ENCODE measurements at places on chromosomes 5 and 9.

GRCh38 chr9:114611516-114612271, 603 bp downstream of the TMEM268 start:
- peak; percentile 84 for DNase-seq

DNA sequence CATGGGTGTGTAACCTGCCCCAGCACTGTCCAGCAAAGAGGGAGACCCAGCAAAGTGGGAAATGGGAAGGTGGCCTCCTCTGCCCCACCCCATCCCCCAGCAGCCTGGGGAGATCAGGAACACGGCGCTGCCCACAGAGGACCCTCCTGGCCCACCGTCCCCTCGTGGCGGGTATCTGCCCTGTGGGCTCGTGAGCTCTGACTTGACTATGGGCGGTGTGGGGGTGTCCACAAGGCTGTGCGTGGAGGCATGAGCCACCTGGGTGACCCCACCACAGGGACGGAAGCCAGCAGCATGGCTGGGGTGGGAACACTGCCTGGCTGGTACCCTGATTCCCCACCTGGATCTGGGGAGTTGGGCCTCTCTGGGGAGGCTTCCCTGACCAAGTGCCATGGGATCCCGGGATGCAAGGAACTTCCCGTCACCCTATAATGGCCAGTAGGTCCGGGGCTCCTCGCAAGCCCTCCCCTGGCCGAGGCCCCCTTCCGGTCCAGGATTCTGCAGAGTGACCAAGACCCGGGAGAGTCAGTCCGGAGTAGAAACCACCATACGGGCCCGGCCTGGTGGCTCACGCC, 29.3 kb upstream of the SLC6A19 start:
- no peak for DNase-seq

GRCh38 chr5:142317753-142318152, 7.1 kb downstream of the SPRY4 start:
- no peak for DNase-seq

DNA sequence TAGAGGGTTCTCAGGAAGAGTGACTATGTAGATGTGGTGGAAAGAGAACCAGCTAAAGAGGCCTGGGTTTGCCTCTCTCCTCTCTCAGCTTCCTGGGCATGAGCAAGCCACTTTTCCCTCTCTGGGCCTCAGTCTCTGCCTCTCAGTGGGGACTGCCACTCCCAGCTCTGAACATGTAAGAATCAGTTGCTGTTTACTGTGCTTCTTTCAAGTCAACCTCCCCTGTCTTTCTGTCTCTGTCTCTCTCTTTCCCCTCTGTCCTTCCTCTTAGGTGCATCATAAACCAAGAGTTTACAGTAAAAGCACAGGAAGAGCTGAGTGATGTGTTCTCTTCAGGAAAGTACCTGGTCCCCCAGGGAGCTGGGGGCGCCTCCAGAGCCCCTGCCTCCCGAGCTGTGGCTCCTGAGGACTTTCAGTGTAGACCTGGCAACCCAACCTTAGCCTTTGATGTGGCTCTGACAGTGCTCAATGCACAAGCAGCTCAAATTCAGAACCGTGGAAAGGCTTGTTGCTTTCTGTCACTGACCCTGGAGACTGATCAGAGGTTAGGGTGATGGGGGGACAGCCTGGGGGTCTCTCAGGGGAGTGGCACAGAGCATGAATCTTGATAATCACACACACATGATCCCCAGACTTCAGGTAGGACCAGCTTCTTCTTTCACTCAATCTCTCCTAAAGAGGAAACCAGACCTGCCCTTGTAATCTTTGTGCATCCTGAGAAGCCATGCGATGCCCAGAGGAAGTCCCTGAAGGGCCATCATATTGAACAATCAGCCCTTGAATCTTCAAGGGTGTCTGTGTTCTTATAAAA, 59.4 kb upstream of the TNFSF8 start:
- DNase-seq, result no peak

GRCh38 chr9:137499858-137500661, 40.9 kb upstream of the NSMF start:
- no peak for DNase-seq

- DNase-seq, result peak; percentile 91
Observed at GRCh38 chr9:35538361-35539234, 48.7 kb downstream of the RUSC2 start.

GRCh38 chr5:1383344-1383743, 38.4 kb upstream of the CLPTM1L start:
- DNase-seq, result no peak

DNA sequence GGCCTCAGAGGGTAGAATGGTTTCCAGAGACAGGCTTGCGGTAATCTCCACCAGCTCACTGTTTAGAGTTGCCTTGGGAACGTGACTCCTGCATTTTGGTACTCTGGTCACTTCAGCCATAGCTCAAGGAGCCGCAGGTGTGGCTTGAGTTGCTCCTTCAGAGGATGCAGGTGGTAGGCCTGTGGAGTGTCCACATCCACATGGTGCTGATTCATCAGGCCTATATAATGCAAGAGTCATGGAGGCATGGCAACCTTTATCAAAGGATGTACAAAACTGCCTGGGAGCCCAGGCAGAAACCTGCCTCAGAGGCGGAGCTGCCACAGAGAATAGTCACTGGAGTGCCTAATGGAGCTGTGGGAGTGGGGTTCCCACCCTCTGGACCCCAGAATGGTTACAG, 114.2 kb downstream of the ANXA1 start:
- no peak for DNase-seq

- peak; percentile 49 for DNase-seq
Observed at GRCh38 chr5:152711801-152712388, 306.8 kb upstream of the NMUR2 start.

DNA sequence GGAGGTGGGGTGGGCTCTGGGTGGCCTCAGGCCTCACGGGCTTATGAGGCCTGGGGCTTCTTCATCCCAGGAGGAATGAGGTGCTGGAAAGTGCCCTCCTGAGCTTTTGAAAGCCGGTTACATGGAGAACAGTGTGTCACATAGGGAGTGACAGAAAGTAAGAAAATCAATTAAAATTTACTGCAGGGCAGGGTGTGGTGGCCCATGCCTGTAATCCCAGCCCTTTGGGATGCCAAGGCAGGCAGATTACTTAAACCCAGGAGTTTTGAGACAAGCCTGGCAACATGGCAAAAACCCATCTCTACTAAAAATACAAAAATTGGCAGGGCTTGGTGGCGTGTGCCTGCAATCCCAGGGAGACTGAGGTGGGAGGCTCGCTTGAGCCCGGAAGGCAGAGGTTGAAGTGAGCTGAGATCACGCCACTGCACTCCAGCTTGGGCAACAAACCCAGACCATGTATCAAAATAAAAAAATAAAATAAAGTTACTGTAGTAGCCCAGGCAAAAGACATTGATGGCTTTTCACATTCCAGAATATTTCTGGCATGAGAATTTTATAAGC, 125.8 kb upstream of the DAPK1 start:
- no peak for DNase-seq

GRCh38 chr5:160298189-160298588, 14.2 kb downstream of the CCNJL start:
- DNase-seq, result no peak

DNA sequence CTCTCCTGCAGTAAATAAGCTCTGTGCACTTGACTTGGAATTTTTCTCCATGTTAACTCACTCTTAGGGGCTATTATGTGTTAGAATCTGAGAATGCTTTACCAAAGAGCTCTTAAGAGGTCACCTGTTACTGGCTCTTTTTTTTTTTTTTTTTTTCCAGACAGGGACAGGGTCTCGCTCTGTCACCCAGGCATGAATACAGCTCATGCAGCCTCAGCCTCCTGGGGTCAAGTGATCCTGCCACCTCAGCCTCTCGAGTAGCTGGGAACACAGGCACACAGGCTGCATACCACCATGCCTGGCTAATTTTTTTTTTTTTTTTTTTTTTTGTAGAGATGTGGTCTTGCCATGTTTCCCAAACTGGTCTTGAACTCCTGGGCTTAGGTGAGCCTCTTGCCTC, 22.1 kb downstream of the HMGXB3 start:
- DNase-seq, result no peak

- no peak for DNase-seq
Observed at GRCh38 chr9:133130685-133131244, 9.7 kb upstream of the RALGDS start.

DNA sequence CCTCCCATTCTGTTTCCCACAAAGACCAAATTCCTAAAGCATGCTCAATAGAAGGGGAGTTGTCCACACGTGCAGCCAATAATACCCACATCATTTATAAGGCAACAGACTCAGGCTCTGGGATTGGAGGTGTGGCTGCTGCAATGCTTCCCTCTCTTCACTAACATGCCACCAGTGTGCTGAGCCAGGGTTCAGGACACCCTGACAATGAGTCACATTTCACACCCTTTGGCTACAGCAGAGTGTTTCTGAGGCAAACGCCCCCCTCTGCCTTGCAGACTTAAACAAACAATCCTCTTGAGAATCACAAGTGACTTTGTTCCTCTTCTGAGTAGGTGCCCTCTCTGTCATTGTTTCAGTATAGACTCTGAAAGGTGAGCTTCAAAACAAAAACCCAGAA, 189.3 kb upstream of the TLE4 start:
- peak; percentile 36 for DNase-seq
